Activated CD4-positive, alpha-beta T cell treated with anti-CD3 and anti-CD28 coated beads, Interleukin-10, Interleukin-2, amounts not matched to agents 100 ng/mL and 50 ng/mL, durations not matched to agents 16 hours and 8 hours (primary cell): ENCODE measurements at places on chromosomes 3 and 15.

DNA sequence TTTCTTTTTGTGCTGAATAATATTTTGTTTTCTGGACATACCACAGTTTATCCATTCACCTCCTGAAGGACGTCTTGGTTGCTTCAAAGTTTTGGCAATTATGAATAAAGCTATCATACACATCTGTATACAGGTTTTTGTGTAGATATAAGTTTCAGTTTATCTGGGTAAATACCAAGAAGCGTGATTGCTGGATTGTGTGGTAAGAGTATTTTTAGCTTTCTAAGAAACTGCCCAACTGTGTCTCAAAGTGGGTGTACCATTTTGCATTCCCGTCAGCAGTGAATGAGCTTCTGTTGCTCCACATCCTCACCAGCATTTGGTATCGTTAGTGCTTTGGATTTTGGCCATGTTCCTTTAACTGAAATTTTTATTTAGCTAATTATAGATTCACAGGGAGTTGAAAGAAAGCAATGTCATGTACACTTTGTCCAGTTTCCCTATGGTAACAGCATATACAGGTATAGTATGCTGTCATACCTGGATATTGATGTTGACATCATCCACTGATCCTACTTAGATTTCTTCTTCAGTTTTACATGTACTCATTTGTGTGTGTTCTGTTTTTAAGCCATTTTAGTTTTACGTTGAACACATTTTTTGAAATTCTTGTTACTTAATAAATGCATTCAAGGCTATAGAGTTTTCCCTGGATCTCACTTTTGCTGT, 11.9 kb downstream of the ARID3B start:
- DNase-seq, result peak; percentile 69

DNA sequence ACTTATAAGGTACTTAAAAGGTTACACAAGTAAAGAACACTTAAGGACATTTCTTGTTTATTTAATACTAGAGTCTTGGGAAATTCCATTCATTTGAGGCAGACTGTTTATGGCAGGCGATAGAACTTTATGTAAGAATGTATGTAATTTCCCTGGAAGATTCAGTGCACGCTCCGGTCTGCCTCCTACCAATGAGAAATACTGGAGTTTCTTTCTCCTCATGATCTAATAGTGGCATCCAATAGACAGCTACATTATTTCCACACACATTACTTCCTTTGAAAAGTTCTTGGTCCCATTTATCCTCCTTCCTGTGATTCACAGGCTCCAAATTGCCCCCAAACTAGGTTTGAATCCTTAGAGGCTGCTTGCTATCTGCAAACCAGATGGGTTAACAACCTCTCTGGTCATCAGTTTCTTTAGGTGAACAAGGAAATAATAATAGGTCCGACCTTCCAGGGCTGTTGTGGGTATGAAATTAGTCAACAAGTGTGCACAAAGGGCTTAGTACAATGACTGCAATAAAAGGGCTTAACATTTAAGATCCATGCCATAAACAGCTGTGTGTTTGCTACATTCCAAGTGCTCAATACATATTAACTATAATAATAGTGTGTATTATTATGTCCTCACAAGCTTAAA, 30.7 kb downstream of the EIF4E3 start:
- DNase-seq, result no peak

DNA sequence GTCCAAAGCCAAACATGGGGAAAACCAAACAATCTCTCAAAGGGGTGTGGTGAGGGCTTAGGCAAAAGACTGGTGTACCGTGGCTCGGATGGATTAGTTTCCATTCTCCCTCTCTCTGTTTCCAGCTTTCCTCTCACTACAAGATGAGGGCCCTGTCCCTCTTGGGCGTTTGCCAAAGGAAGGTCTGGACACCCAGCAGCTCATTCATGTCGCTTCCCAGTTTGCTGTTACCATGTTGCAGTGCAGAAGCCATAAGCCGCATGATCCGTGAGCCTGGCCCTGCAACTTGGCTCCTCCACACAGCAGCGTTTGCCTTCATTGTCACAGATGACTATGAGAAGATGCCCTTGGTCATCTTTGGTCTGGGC, 92.2 kb downstream of the APBA2 start:
- DNase-seq, result no peak

- no peak for DNase-seq
These were observed 10.3 kb upstream of the DIPK2A start for GRCh38 chr3:143961342-143961741.

GRCh38 chr3:59084583-59084982, 34.8 kb upstream of the CFAP20DC start:
- DNase-seq, result no peak
